ENCODE measurements at places on chromosomes 4 and X.

DNA sequence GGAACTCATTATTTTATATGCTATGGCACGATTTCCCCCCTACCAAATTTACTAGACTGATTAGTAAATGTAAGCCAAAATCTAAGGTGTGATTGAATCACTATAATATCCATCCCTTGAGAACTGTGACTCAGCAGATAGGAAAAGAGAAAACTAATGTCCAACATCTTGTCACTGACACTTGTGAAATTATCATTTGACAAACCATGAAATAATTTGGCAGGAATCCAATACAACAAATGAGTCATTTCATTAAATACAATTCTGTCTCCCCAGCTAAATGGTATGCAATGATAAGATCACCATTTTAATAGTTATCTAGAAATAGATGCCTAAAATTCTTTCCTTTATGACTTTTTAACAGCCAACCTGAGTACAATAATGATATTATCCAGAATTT lies 462.3 kb downstream of the DMD start:
- DNase-seq = no peak

DNA sequence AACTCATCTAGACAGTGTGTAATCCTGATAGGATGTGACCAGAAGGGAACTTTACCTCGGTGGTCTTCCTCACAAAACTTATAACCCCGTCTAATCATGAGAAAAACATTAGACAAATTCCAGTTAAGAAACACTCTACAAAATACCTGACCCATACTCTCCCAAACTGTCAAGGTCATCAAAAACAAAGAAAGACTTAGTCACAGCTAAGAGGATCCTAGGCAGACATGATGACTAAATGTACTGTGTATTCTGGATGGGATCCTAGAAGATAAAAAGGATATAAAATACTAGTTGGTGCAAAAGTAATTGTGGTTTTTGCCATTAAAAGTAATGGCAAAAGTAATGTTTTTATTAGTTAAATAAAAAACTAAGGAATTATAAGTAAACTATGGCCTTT lies 81.6 kb downstream of the DTHD1 start:
- no peak for DNase-seq

DNA sequence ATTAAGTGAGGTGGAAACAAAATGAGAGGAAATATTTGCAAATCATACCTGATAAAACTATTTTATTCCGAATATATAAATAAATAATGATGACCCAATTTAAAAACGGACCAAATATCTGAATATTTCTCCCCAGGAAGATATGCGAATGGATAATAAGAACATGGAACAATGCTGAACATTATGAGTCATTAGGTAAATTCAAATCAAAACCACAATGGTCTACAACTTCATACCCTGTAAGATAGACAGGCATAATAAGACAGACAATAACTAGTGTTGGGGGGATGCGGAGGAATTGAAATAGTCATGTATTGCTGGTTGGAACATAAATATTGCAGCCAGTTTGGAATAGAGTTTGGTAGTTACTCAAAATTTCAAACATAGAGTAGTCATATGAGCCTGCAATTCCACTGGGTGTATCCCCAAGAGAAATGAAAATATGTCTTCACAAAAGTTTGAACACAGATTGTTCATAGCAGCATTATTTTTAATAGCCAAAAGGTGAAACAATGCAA lies 47.6 kb upstream of the DRP2 start:
- DNase-seq = no peak

GRCh38 chr4:87042986-87043820 lies 108.4 kb downstream of the AFF1 start:
- DNase-seq = no peak

DNA sequence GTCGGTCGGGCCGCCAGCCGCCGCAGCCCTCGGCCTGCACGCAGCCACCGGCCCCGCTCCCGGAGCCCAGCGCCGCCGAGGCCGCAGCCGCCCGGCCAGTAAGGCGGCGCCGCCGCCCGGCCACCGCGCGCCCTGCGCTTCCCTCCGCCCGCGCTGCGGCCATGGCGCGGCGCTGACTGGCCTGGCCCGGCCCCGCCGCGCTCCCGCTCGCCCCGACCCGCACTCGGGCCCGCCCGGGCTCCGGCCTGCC lies 213 bp downstream of the NFKB1 start:
- no peak for DNase-seq

DNA sequence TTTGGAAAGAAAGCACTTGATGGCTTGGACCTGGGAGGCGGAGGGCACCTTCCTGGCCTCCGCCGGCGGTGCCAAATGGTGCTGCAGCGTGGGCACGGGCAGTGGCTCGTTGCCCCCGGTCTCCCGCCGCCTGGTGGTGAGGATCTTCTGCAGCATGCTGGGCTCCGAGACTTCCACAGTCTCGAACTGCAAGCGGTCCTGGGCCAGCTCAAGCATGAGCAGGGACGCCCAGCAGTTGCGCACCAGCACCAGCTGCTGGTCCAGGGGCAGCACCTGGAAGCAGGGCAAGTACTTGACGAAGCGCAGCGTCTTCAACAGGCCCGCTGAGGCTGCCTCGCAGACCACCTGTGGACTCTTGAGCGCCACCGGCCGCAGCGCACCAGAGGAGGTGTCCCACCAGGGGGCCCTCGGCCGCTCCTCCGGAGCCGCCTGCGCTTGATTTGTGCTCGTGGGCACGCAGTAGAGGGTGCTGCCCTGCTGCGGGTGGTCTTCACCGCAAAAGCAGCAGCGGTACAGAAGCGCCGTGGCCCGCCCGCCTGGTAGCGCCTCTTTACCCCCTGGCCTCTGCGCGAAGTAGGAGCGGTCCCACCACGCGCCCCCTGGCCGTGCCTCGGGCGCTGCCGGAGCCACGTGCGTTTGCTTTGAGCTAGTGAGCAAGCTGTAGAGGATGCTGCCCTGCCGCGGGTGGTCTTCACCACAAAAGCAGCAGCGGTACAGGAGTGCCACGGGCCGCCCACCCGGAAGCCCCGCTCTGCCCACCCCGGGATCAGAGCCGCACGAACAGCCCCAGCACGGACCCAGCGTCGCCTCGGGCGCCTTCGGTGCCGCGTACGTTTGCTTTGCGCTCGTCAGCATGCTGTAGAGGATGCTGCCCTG lies 689 bp downstream of the NR0B1 start:
- no peak for DNase-seq

DNA sequence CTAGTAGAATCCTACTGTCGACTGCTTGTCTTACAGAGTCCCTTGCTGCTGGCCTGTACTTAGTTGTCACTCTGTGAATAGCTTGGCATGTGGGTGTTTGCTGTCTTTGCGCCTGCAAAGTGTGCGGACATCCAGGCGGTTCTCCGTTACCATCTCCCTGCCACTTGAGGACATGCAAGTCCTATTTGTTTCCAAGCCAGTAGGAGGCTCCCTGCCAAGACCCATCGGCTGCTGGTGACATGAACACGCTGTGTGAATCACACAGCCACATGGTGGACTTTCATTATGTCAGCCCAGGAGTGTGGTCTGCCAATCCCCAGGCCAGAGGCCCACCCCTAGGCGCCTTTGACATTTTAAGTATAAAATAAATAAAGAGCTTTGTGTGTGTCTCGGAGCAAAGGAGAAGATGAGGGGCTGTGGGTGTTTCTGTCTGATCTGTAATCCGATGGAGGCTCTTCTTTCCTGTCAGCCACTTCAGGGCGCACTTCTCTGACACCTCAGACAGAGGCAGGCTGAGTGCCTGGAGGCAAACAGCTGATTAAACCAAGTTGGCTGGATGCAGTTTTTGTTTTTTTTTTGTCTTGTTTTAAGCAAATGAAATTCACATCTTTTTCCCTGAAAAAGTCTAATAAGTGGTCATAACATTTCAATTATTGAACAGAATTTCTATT lies 51.5 kb downstream of the ALPK1 start:
- DNase-seq = peak; percentile 65

DNA sequence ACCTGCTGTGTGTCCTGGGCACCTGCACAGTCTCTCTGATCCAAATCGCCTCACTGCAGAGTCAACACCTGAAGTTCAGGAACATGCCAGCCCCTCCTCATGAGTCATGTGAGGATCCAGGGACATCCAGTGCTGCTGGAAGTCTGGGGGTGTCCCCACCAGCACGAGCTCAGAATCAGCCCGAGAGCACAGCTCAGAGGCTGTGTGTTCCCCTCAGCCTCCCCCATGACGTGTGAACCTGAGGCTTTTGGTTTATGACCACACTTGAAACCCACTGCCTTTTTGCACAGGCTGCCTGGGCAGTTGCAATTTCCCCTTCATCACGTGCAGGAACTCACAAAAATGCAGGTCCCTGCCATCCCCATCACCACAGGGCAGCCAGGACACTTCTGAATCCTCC lies 47.1 kb downstream of the PPP2R2C start:
- no peak for DNase-seq

DNA sequence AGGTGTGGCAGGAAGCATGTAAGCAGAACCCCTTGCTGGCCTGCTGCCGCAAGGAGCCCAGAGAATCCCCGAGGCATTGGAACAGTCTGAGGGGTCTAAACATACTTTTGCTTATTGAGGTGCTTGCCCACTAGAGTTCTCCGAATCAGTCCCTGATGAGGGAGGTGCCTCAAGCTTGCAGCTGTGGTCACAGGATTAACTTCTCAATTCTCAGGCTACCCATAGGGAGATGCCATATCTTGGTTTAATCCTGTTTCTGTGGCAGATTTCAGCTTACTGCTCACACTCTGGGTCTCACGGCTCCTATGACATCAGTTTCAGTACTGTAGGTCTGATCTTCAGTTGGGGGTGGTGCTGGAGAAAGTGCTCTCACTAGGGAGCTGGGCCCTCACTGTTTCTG lies 39.9 kb downstream of the CCNG2 start:
- DNase-seq = no peak

- DNase-seq = peak; percentile 30
Measured at GRCh38 chrX:72621625-72622485, 49.2 kb upstream of the HDAC8 start.

- no peak for DNase-seq
Measured at GRCh38 chr4:144357975-144358374, 217.5 kb upstream of the GYPA start.

- DNase-seq = peak; percentile 46
Measured at GRCh38 chr4:113882668-113883067, 96.8 kb downstream of the ARSJ start.

DNA sequence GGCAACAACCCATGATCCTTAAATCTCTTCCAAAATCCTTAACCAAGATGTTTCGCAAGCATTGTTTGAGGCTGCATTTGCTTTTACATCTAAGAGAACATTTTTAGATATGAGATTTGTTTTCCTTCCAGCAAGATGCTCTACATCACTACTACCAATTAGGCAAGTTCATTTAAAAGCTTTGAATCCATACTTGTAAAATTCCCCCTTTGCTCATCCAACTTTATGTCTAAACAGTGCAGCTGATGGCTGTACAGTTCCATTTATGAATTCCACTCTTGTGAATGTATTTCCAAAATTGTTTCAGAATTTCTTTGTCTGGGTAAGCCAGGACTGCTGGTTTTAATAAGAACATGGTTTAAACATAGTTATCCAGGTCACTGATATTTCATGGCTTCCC lies 31.5 kb downstream of the RAI2 start:
- DNase-seq = no peak

DNA sequence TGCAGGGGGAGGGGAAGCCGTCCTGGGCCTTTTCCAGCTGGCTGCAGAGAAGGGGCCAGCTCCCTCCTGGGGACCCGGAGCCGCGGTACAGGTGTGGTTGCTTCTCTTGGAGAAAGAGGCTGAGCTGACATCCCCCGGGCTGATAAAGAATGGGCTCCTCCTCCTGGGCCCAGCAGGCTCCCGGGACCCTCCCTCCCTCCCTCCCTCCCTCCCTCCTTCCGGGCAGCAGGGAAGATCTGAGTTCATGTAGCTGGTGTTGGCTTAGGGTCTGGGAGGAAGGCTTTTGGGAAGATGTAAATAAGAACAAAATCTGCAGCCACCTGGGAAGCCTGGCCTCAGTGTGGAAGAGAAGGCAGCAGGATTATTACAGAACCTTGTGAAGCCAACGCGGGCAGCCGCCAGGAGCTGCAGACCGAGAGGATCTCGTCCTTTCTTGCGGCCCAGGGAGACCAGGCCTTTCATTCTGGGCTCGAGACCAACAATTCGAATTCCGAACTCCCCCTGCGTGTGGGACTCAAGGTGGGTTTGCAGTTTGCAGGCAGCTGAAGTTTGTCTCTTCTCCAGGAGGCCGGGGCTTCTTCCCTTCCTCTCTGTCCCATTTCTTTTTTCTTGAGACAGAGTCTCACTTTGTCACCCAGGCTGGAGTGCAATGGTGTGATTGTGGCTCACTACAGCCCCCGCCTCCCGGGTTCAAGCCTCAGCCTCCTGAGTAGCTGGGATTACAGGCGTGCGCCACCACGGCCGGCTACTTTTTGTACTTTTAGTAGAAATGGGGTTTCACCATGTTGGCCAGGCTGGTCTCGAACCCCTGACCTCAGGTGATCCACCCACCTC lies at the start of gene PLCXD1:
TSS of gene PLCXD1 (plus strand) at position 216 of the 834 bp plus-strand sequence. CDS start 2,807 bp downstream, outside the sequence.
- DNase-seq = no peak

DNA sequence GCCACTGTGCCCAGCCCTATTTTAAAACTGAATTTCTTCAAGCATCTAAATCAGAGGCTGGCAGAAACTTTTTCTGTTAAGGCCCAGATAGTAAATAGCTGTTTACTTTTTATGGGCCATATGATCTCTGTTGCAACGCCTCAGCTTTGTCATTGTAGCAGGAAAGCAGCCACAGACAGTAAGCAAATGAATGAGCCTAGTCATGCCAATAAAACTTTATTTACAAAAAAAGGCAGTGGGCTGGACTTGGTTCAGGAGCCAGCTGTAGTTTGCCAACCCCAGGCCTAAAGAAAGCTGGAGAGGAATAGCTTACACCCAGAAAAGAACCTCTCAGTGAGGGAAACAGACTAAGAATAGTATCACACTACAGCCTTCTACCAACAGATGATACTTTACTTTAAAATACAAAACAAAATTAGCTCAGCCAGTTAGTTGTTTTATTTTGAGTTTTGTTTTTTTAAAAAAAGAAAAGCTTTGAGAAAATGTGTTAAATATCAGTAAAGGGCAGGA lies 25.5 kb downstream of the CHST7 start:
- no peak for DNase-seq

DNA sequence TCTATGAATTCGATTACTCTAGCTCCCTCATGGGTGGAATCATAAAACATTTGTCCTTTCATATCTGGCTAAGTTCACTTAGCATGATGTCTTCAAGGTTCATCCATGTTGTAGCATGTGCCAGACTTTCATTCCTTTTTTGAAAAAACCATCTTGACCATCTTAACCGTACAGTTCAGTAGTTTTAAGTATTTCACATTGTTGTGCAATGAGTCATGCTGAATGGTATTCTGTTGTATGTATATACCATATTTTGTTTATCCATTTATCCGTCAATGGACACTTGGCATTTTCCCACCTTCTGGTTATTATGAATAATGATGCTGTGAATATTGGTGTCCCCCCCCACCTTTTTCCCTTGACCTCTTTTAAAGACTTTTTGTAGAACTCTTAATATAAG lies 72.4 kb upstream of the TLR2 start:
- no peak for DNase-seq

GRCh38 chr4:4249866-4250265 lies 1.8 kb upstream of the TMEM128 start:
- DNase-seq = no peak

GRCh38 chr4:155972098-155972497 lies 18.4 kb upstream of the CTSO start:
- peak; percentile 41 for DNase-seq

- no peak for DNase-seq
Measured at GRCh38 chr4:158966091-158966490, 136.8 kb upstream of the RAPGEF2 start.

- peak; percentile 81 for DNase-seq
Measured at GRCh38 chrX:107676559-107677378, 48.5 kb downstream of the PRPS1 start.

GRCh38 chrX:71239781-71240180 lies 14.2 kb downstream of the ZMYM3 start:
- DNase-seq = no peak

- DNase-seq = no peak
Measured at GRCh38 chr4:81470456-81471297, 1.0 kb downstream of the RASGEF1B start.

GRCh38 chr4:108166038-108166437 lies 2.7 kb downstream of the LEF1 start:
- no peak for DNase-seq
